ENCODE measurements at places on chromosomes 11 and 22.

- ATAC-seq = peak; percentile 83
Measured at GRCh38 chr11:73991471-73992006, 8.9 kb upstream of the UCP2 start.

GRCh38 chr11:36792996-36793914 is 195.2 kb upstream of the RAG2 start:
- no peak for ATAC-seq

GRCh38 chr22:28408709-28409108 is 270.9 kb downstream of the TTC28 start:
- no peak for ATAC-seq

GRCh38 chr11:9574622-9575259 is 1.3 kb downstream of the WEE1 start:
- ATAC-seq = no peak

DNA sequence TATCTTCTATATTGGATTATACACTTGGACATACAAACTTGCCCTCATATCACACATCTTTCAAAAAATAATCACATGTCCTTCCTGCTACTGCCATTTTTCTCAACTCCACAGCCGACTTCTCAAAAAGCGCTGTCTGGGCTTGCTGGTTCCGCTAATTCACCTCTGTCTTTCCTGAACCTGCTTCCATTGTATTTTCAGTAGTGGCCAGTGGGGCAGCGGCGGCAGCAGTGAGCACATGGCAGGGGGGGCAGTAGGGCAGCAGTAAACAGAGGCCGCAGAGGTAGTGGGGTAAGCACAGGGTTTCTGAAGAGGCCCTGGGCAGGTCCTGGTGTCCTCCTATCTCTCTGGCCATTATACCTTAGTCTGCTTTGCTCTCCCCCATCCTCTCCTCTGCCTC is 126.3 kb downstream of the RRAS2 start:
- no peak for ATAC-seq

DNA sequence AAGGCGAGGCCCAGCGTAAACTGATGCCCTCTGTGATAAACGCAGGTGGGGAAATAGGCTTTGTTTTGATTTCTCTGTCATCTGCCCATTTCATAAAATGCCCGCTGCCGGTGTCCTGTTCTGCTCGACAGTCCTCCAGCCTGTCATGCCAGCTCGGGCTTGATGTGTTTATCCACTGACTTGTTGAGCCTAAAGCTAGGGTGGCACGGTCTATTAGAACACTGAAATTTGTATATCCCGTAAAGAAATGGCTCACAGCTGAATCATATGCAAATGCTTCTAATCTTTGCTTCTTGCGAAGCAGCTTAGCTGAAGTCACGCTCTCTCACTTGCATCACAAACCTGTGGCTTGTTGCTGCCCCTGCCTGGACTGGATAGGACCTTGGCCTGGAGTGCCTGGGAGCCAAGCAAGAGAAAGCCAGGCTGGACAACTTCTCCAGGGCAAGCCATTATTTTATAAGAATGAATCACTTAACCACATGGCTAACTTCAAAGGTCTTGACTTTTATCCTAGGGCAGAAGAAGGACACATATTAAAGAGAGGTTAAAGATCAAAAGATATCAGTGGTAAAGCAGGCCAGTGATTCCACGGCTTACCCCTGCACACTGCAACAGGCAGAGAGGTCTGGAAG is 33.1 kb downstream of the EHF start:
- peak; percentile 55 for ATAC-seq

- ATAC-seq = no peak
Measured at GRCh38 chr11:36034551-36035331, 90.9 kb downstream of the LDLRAD3 start.

DNA sequence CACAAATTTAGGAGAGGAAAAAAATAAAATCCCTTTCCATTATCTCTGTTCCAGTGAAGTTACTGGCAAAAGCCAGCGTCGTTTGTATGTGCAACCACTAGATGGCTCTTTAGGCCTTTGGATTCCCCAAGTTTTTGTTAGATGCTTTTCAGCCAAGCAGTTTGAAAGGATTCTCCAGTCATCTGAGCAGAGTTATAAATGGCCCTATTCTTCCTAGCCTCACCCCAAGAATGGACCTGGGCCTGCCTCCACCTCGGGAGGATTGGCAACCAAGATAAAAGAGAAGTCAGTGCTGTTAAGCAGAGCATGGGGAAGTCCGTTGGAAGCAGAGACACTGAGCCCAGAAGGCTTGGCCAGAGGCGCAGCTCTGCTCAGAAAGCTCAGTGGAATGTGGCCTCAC is 15.4 kb downstream of the FAM181B start:
- ATAC-seq = no peak

GRCh38 chr11:44766112-44766971 is 39.6 kb downstream of the TSPAN18 start:
- ATAC-seq = no peak

GRCh38 chr11:60396799-60397198 is 540 bp downstream of the MS4A14 start:
- peak; percentile 97 for ATAC-seq

GRCh38 chr11:69611548-69612526 is 29.1 kb upstream of the CCND1 start:
- no peak for ATAC-seq

DNA sequence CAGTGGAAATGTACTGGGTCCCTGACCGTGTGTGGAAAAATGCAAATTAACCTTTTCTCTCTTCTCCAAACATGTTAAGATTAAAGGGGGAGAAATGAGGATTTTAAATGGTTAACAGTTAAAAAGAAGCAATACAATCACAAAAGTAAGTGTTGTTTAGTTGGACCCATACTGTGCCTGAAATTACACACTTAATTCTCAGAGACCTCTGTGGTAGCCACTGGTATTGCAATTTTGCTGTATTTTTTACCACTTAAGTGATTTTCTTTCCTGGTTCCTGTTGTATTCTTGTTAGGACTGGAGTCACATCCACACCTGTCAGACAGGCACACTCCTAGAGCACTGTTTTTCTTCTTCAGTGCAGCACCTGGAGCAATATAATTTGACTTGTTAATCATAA is 179.6 kb upstream of the PDGFD start:
- no peak for ATAC-seq

GRCh38 chr11:10486161-10486840 is 31.2 kb downstream of the AMPD3 start:
- ATAC-seq = no peak

DNA sequence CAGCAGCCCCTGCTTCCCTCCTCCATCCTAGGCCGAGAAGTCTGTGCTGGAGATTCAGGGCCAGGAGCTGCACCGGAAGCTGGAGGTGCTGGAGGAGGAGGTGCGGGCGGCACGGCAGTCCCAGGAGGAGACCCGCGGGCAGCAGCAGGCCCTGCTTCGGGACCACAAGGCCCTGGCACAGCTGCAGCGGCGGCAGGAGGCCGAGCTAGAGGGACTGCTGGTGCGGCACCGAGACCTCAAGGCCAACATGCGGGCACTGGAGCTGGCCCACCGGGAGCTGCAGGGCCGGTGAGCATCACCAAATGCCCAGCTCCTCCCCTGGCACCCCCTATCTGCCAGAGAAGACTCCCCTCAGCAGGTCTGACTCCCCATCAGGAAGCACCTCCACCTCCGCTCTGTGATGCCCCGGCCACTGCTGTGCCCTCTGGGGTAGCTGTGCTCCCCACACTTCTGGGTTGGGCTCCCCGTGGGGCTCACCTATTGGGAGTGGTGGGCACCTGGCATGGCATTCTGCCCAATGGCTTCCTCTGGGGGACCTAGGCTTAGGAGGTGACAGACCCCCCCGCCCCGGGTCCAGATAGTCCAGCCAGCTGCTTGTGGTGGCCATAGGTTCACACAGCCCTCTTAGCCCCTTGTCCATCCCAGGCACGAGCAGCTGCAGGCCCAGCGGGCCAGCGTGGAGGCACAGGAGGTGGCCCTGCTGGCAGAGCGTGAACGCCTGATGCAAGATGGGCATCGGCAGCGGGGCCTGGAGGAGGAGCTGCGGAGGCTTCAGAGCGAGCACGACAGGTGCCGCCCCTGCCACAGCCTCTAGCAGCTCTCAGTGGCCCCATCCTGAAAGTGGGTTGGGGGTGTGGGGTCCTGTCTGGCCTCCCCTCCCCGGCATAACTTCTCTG is 6.6 kb upstream of the RPS6KA4 start:
- no peak for ATAC-seq

- ATAC-seq = no peak
Measured at GRCh38 chr11:111063726-111064517, 181.6 kb upstream of the POU2AF2 start.

GRCh38 chr11:73872749-73873357 is 3.8 kb downstream of the COA4 start:
- ATAC-seq = no peak

- no peak for ATAC-seq
Measured at GRCh38 chr11:69132301-69132670, 23.4 kb upstream of the SMIM38 start.

GRCh38 chr11:118607401-118608359 is at the start of gene PHLDB1:
Gene PHLDB1 (plus strand): TSS chr11:118607615. CDS start chr11:118613837, 6,222 bp downstream.
- peak; percentile 11 for ATAC-seq

- no peak for ATAC-seq
Measured at GRCh38 chr22:22498267-22498666, 10.3 kb downstream of the ZNF280B start.

GRCh38 chr22:37827056-37827455 is 3.9 kb downstream of the GALR3 start:
- no peak for ATAC-seq

- no peak for ATAC-seq
Measured at GRCh38 chr22:27630754-27631153, 170.8 kb downstream of the MN1 start.

GRCh38 chr11:64165842-64166635 is at the start of gene MACROD1:
Gene MACROD1 (minus strand): TSS chr11:64166113. CDS start chr11:64165994, 119 bp downstream.
- peak; percentile 96 for ATAC-seq

DNA sequence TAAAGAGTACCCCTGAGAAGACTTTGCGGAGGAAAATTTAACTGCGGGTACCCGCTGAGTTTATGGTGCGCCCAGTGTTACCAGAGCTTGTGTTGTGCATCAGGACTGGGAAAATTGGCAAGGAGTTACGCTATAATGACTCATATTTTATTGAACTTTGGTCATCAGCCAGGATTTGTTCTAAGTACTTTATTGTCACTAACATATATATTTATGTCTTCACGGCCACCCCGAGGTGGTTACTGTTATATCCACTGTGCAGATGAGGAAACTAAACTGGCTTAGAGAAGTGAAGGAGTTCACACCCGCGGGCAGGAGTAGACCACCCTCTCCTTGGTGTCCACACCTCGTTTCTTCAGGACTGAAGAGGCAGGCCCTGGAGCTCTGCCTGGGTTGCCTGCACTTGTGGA is 667 bp downstream of the ACCS start:
- no peak for ATAC-seq

DNA sequence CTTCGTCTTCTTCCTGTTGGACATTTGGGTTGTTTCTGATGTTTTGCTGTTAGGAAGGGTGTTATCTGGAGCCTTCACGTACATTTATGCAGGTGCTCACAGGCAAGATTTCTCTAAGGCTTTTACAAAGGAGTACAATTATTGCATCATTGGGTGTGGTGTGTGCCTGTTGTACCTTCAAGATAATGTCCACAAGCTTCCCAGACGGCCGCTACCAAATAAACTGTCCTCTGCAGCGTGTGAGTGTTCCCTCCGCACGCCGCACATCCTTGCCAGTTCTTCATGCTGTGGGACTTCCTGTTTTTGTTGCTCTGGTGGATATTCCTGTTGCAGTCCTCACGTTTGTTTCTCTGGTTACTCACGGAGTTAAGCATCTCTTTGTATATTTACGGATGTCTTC is 133.3 kb downstream of the TBC1D22A start:
- no peak for ATAC-seq

DNA sequence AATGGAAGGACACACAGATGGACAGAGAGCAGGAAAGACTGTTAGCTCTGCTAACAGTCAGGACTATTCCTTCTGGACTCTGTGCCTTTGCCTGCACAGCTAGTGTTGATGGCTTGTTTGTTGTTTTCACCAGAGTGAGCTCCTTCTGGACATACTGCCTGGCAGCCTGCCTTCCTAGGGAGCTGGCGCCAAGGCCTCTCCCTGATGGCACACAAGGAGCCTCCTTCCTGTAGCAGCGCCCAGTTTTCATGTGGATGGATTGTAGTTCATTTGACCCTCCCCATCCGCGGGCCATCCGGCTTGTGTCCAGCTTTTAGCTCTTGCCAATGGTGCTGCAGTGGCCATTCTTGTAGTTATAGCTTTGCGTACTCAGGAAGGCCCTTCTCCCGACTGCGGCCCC is 16.6 kb upstream of the BCR start:
- no peak for ATAC-seq

- peak; percentile 80 for ATAC-seq
Measured at GRCh38 chr11:44574610-44575287, 9.3 kb downstream of the CD82 start.

DNA sequence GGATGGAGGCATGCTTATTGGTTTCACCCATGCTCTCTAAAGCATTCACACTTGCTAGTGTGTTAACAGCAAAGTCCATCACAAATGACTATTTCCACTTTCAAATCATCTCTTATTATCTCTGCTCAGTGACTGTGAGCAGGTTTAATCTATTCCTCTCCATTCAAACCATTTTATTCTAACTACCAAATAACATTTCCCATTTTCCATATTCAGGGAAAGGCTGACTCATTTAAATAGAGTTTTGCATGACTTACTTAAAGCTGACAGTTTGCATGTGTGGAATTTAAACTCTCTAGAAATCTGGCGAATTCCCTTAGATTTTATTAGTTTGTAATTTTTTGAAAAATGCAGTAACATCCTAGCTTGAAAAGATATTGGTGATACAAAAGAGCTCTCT is 615.7 kb upstream of the LRRC4C start:
- ATAC-seq = no peak

DNA sequence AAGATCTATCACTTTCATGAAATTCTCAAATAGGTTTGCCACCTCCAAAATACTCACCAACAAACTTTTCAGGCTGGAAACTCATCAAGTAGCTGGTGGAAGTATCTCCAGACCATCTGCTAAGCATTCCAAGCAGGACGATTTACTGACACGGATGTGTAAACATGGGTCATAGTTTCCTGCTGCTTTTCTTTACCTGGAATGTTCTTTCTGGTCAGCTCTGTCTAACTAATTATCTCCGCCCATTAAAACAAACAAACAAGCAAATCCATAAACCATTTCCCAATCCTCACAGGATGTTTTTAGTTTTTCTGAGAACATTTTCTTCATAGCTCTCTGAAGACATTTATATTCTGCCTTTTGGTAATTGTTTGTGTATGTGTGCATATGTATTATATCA is 397.0 kb downstream of the METTL15 start:
- no peak for ATAC-seq

DNA sequence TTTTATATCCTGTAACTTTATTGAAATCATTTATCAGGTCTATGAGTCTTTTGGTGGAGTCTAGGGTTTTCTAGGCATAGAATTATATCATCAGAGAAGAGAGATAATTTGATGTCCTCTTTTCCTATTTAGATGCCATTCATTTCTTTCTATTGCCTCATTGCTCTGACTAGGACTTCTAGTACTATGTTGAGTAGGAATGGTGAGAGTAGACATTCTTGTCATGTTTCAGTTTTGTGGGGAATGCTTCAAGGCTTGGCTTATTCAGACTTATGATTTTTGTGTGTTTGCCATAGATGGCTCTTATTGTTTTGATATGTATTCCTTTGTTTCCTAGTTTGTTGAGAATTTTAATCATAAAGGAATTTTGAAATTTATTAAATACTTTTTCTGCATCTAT is 1078.3 kb downstream of the FAM181B start:
- ATAC-seq = no peak
